ENCODE measurements at places on chromosomes 7 and 10.

DNA sequence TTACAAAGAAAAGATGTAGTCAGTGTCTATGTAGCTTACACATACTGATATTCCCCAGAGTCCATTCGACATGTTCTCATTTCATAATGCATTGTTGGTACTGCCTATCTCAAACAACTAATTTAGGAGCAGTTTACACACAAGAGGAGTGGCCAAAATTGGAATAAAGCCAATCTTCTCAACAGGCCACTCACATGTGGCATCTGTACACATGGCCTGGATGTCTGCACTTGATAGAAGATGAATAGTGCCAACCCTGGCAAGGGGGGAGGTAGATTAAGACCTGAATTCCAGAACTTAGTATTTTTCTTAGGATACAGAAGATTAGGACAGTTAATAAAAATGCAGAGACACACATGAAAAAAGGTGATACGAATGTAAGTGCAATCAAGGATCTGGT lies 125.3 kb upstream of the STARD3NL start:
- DNase-seq = no peak

DNA sequence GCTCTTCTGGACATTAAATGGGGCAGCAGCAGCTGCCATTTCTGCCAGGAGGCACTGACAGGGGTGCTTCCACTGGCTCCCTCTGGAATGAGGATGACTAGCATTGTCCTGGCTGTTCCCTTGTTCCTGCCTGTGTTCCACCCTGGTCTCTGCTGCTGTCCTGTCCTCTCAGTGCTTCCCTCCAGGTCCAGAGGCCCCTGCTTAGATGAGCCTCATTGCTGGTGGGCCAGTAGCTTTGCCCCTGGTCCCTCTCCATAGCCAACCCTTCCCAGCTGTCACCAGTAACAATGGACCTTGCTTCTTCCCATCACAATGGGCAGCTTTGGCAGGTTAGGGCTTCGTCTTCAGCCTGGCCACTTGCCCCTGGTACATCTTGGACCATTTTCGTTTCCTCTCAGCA lies 561.1 kb downstream of the TCERG1L start:
- DNase-seq = no peak

GRCh38 chr7:91034459-91035368 lies 229.5 kb upstream of the FZD1 start:
- no peak for DNase-seq

GRCh38 chr7:16980539-16980938 lies 98.8 kb upstream of the AGR3 start:
- no peak for DNase-seq

DNA sequence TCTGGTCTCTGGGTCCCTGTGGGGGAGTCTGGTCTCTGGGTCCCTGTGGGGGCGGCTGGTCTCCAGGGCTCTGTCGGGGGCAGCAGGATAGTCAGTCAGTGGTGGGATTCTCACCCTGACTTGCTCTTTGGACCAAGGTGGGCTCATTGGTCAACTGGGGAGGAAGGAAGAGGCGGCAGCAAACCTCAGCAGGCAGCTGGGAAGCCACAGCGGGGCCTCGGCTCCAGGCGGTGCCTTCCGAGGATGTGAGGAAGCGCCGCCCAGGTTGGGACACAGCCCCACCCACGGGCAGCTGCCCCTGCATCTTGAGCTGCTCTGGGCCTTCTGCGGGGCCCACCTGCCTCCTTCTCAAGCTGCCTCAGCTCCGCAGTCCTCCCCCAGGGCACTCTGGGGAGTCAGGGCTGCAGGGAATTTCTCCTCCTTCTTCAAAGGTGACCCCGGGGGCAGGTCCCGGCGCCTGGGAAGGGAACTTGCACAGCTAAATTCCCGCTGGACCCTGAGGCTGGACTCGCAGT lies 20.4 kb upstream of the KNDC1 start:
- no peak for DNase-seq

- no peak for DNase-seq
These were observed 533.5 kb downstream of the AUTS2 start for GRCh38 chr7:70131817-70132216.
